ENCODE measurements at places on chromosomes 2 and 18.

- no peak for ATAC-seq
- H3K27me3 ChIP-seq = no peaks in the 10 kb centered on the region
- no peak overlapping the region for H3K4me3 ChIP-seq
- no peak overlapping the region for H3K27ac ChIP-seq
- peaks cover 23% of the 10 kb centered on the region for H3K36me3 ChIP-seq
These were observed 11.6 kb upstream of the CASP10 start for GRCh38 chr2:201171259-201171814.

GRCh38 chr2:68775272-68775842, 40.7 kb downstream of the ARHGAP25 start:
- peak overlapping the region; percentile 95 for H3K27ac ChIP-seq
- H3K27me3 ChIP-seq = no peaks in the 10 kb centered on the region
- H3K36me3 ChIP-seq = peaks cover 74% of the 10 kb centered on the region
- H3K4me3 ChIP-seq = peak overlapping the region; percentile 93

- H3K36me3 ChIP-seq = no peaks in the 10 kb centered on the region
- peaks cover 17% of the 10 kb centered on the region for H3K4me1 ChIP-seq
- peak; percentile 52 for ATAC-seq
- peak overlapping the region; percentile 53 for H3K27ac ChIP-seq
- H3K4me3 ChIP-seq = no peak overlapping the region
These were observed 97.8 kb downstream of the B3GNT2 start for GRCh38 chr2:62293490-62294271.

- H3K4me3 ChIP-seq = peak overlapping the region; percentile 29
- H3K4me1 ChIP-seq = peaks cover 76% of the 10 kb centered on the region
- no peaks in the 10 kb centered on the region for H3K27me3 ChIP-seq
- no peaks in the 10 kb centered on the region for H3K36me3 ChIP-seq
- ATAC-seq = peak; percentile 97
These were observed 40.2 kb upstream of the SKA1 start for GRCh38 chr18:50334546-50335152.

DNA sequence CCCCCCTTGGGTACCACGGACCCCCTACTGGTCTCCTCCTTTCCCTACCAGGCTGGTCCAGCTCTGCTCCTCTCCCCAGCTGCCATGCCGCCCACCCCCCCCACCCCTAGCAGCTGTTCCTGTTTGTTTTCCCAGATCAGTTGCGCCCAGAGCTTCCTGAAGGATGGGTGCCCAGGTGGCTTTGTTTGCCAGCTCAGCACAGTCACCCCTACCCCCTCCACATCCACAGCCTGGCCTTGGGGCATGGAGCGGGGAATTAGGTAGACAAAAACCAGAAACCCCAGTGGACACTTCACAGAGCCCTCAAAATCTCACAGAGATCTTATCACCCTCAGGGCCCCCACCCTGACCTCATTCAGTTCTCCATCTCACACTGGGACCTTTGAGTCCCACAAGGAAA, 3.7 kb upstream of the CRYBA2 start:
- no peaks in the 10 kb centered on the region for H3K36me3 ChIP-seq
- H3K4me3 ChIP-seq = no peak overlapping the region
- no peak overlapping the region for H3K27ac ChIP-seq
- H3K27me3 ChIP-seq = peaks cover 82% of the 10 kb centered on the region

- H3K36me3 ChIP-seq = no peaks in the 10 kb centered on the region
- no peaks in the 10 kb centered on the region for H3K4me1 ChIP-seq
- no peak overlapping the region for H3K4me3 ChIP-seq
These were observed 164.2 kb downstream of the C1D start for GRCh38 chr2:67898595-67898994.

DNA sequence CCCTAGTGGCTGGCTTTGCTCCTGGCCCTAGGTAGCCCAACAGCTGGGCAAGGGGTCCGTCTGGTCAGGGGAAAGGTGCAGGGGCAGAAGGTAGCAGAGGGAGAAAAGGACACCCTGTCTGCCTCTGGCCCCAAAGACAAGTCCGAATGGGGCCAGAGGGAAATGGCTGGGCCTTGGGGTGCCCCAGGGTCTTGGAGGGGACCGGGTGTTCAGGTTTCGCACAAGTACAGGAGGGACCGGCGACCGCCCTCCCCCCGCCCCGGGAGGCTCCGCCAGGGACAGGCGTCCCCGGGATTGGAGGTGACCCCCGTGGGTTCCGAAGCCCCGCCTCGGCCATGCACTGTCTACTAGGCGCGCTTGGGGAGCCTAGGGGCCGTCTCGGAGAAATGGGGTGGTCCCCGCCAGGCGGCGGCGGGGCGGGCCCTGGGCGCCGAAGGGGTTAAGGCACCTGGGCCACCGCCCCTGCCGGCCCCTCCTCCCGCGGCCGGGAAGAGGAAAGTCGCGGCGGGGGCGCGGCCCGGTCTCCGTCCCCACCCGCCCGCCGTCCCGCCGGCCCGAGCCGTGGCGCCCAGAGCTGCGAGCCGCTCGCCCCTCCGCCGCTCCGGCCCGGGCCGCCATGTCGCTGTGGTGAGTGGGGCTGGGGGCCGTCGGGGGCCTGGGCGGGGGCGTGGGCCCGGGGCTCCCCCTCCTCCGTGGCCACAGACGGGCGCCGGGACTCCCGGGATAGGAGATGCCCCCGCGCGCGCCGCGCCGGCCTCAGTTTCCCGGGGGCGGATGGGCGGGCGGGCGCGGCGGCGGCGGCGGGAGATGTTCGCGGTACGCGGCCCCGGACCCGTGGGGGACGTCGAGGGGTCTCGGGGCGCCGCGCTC, at the start of gene B3GNT7:
Gene B3GNT7, plus strand, starts transcription at position 523 of the 870 bp plus-strand sequence. Its CDS starts 94 bp downstream, at position 617.
- H3K4me1 ChIP-seq = peaks cover 68% of the 10 kb centered on the region
- peak; percentile 2 for ATAC-seq
- H3K36me3 ChIP-seq = peaks cover 12% of the 10 kb centered on the region
- H3K4me3 ChIP-seq = peak within 1 kb of the TSS; percentile 98
- no peaks in the 10 kb centered on the region for H3K27me3 ChIP-seq

- H3K27me3 ChIP-seq = peaks cover 69% of the 10 kb centered on the region
- no peaks in the 10 kb centered on the region for H3K36me3 ChIP-seq
- H3K27ac ChIP-seq = no peak overlapping the region
- peaks cover 8% of the 10 kb centered on the region for H3K4me1 ChIP-seq
These were observed 10.4 kb downstream of the TNFRSF11A start for GRCh38 chr18:62335494-62335893.

- H3K4me1 ChIP-seq = no peaks in the 10 kb centered on the region
- no peak overlapping the region for H3K4me3 ChIP-seq
- H3K27me3 ChIP-seq = no peaks in the 10 kb centered on the region
- H3K36me3 ChIP-seq = no peaks in the 10 kb centered on the region
- no peak for ATAC-seq
These were observed 66.5 kb downstream of the RIT2 start for GRCh38 chr18:43049021-43049420.

DNA sequence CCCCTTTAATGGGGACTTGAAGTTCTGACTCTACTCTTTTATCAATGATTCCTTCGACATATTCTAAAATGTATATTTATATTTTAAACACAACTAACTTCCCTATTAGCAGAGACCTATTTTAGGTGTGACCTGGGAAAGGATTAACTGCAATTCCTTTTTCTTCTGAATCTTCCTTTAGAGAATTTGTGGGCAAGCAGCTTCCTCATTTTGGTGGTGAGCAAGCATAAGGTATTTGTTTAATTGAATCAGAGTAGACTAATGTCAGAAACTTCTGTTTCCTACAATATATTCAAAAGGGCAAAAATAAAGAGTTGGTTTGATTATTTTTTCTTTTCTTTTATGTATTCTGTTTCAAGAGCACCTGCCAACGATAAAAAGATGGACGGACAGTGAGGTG, 237.0 kb downstream of the IKZF2 start:
- H3K4me1 ChIP-seq = peaks cover 14% of the 10 kb centered on the region
- H3K27me3 ChIP-seq = no peaks in the 10 kb centered on the region
- H3K36me3 ChIP-seq = no peaks in the 10 kb centered on the region
- peak overlapping the region; percentile 45 for H3K27ac ChIP-seq
- ATAC-seq = no peak
- H3K4me3 ChIP-seq = no peak overlapping the region

- ATAC-seq = no peak
- H3K4me3 ChIP-seq = no peak overlapping the region
- H3K27ac ChIP-seq = no peak overlapping the region
- H3K36me3 ChIP-seq = no peaks in the 10 kb centered on the region
These were observed 16.9 kb downstream of the PMAIP1 start for GRCh38 chr18:59916746-59917145.

- no peak overlapping the region for H3K4me3 ChIP-seq
- no peak for ATAC-seq
- H3K27ac ChIP-seq = no peak overlapping the region
- H3K36me3 ChIP-seq = peaks cover 13% of the 10 kb centered on the region
- H3K4me1 ChIP-seq = peaks cover 2% of the 10 kb centered on the region
These were observed 204.1 kb downstream of the FAM210A start for GRCh38 chr18:13522256-13522655.

DNA sequence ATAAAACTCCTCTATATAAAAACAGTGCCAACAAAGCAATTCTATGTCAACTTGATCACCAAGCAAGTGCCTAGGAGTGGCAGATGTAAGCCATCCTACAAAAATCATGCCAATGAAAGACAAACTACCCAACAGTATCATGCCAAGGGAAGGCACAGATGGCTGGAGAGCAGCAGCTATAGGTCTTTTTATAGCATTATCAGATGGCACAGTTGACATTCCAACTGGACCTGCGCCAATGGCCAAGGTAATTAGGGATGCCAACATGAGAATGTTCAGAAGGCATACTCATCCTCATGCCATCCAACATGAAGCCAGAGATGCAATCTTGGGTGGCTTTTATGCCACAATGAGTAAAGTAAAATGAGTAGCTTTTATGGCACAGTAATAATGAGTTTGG, 237.3 kb downstream of the OTX1 start:
- ATAC-seq = no peak
- H3K4me1 ChIP-seq = no peaks in the 10 kb centered on the region
- H3K27ac ChIP-seq = no peak overlapping the region
- no peaks in the 10 kb centered on the region for H3K27me3 ChIP-seq
- no peak overlapping the region for H3K4me3 ChIP-seq

GRCh38 chr18:12543697-12544096, 114.2 kb downstream of the SPIRE1 start:
- no peaks in the 10 kb centered on the region for H3K36me3 ChIP-seq
- no peak for ATAC-seq
- H3K27ac ChIP-seq = no peak overlapping the region
- no peaks in the 10 kb centered on the region for H3K27me3 ChIP-seq
- no peaks in the 10 kb centered on the region for H3K4me1 ChIP-seq

GRCh38 chr2:19476327-19476726, 117.9 kb upstream of the OSR1 start:
- ATAC-seq = no peak
- H3K4me1 ChIP-seq = peaks cover 11% of the 10 kb centered on the region
- no peaks in the 10 kb centered on the region for H3K36me3 ChIP-seq
- no peak overlapping the region for H3K27ac ChIP-seq

DNA sequence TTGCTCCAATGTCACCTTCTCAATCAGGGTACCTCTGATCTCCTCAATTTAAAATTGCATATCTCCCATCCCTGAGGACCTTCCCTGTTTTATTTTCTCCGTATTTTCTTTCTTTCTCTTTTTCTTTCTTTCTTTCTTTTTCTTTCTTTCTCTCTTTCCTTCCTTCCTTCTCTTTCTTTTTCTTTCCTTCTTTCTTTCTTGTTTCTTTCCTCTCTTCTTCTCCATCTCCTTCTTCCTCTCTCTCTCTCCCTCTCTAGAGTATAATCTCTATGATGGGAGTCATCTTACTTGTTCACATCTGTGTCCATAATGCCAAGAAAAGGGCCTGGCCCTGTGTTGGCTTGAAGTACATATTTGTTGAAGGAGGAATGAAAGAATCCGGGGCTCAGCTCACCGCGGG, 21.3 kb upstream of the SIX2 start:
- H3K36me3 ChIP-seq = no peaks in the 10 kb centered on the region
- H3K4me3 ChIP-seq = no peak overlapping the region
- no peaks in the 10 kb centered on the region for H3K4me1 ChIP-seq
- no peak for ATAC-seq

GRCh38 chr2:206379266-206379665, 64.1 kb upstream of the ADAM23 start:
- no peak for ATAC-seq
- no peaks in the 10 kb centered on the region for H3K4me1 ChIP-seq
- H3K27me3 ChIP-seq = peaks cover 28% of the 10 kb centered on the region
- no peak overlapping the region for H3K27ac ChIP-seq

- no peak overlapping the region for H3K27ac ChIP-seq
- H3K4me3 ChIP-seq = no peak overlapping the region
- peaks cover 19% of the 10 kb centered on the region for H3K27me3 ChIP-seq
These were observed 167.9 kb downstream of the FBXO15 start for GRCh38 chr18:73979742-73980141.

DNA sequence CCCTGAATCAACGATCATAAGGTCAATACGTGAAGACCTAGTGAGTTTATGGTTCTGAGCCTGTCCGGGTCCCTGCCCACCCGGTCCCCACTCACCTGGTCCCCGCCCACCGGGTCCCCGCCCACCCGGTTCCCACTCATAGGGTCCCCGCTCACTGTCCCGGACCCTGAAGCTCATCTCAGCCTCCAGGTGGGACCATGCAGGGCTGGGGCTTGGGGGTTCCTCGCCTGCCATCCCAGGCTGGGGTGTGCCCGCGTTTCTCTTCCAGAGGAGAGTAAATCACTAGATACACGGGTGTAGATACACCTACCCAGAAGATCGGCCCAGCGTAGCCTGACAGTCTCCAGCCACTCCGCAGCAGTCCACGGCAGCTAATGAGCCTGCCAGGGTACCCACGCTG, 131.5 kb downstream of the MBP start:
- no peak overlapping the region for H3K27ac ChIP-seq
- no peaks in the 10 kb centered on the region for H3K36me3 ChIP-seq
- no peaks in the 10 kb centered on the region for H3K27me3 ChIP-seq
- ATAC-seq = no peak
- no peak overlapping the region for H3K4me3 ChIP-seq

DNA sequence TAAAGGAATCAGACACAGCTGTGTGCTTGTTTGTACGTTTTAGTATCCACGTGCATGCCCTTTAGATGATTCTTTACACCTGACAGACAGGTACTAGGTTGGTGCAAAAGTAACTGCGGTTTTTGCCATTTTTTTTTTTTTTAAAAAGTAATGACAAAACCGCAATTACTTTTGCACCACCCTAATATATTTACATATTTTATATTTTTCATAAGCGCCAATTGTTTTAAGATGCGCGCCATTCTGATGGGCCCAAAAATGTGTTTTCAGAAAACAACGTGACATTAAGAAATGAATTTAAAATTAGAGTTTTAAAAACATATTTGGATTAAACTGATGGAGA, 972 bp upstream of the COBLL1 start:
- H3K36me3 ChIP-seq = no peaks in the 10 kb centered on the region
- no peaks in the 10 kb centered on the region for H3K27me3 ChIP-seq
- peaks cover 17% of the 10 kb centered on the region for H3K4me1 ChIP-seq
- no peak overlapping the region for H3K4me3 ChIP-seq
- no peak for ATAC-seq

Data from stimulated activated memory B cell treated with anti-CD40 and anti-IgM and Interleukin-4, amounts not matched to agents 10 μg/mL and 1 μg/mL and 100 μg/mL, for 72 hours (primary cell).